RPMI7951 (cell line): ENCODE measurements at places on chromosomes 13 and 19.

DNA sequence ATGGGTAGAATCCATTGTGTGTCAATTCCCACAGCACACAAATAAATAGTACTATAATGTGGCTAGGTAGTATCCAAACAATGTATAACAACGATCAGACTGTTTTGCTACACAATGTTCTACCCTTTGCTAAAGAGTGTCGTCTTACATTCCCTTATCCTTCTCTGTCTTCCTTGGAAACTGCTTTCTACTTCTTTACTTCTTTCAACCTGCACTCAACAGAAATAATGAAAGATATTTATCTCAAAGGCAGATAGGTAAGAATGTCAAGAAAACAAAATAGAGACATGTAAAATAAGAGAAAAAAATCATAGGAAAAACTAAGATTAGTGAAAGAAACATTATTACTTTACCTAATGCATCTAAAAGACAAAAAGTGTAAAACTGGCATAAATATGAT, 814.7 kb downstream of the PCDH9 start:
- no peak for DNase-seq

- DNase-seq: no peak
Measured at GRCh38 chr13:44219577-44220548, 153.8 kb upstream of the SERP2 start.

DNA sequence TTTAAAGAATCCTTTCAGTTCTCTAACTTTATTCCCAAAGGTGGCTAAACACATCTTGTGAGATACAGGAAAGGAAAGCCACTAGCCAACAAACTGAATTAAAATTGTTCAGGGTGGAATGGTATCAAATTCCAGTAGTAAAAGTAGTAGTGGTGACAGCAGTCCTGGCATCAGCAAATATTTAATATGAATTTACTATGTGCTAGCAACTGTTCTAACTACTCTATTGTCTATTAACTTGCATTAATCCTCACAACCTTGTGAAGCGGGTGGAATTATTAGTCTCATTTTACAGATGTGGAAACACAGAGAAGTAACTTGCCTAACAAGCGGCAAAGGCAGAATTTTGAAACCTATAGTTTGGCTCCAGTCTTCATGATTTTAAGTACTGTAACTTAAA, 130.1 kb downstream of the KLF12 start:
- DNase-seq: no peak

GRCh38 chr19:35539314-35539713, 6.1 kb downstream of the GAPDHS start:
- DNase-seq: no peak

GRCh38 chr13:52849291-52850071, 1.0 kb upstream of the PCDH8 start:
- no peak for DNase-seq
